Cerebellar nuclear complex (tissue), 1 donor: ENCODE measurements at places on chromosomes 6 and 20.

DNA sequence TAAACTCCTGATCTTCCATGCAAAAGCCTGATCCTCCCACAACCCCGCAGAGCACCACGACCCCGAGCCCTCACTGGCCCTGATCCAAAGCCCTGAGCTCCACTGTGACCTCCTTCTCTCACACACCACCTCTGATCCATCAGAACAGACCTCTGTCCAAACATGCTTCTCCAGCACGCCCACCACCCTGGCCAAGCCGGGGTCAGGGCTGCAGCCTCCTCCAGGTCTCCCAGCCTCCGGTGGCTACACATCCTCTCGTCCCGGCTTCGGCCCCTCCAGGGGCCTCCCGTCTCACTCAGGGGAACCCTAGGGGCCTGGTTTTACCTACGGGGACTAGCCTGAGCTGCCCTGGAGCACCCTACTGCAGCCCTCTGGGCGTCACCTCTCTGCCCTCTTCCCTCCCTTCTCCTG, 49.1 kb downstream of the FOXF2 start:
- no peak for DNase-seq

DNA sequence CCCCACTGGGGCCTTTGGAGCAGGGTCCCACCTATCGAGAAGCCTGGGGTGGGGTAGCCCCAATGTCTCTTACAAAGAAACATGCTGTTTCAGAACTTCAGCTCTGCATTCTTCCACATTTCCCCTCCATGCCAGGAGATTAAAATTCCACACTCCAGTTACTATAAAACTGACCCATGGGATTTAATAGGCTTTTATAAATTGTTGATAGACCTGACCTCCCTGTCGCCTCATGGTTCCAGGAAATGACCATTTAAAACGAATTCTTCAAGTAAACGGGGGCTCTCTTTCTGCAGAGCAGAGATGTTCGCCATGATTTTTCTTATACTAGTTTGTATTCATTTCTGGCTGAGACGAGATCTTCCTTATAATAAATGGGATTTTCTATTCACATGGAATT, 19.3 kb downstream of the RIN2 start:
- no peak for DNase-seq

DNA sequence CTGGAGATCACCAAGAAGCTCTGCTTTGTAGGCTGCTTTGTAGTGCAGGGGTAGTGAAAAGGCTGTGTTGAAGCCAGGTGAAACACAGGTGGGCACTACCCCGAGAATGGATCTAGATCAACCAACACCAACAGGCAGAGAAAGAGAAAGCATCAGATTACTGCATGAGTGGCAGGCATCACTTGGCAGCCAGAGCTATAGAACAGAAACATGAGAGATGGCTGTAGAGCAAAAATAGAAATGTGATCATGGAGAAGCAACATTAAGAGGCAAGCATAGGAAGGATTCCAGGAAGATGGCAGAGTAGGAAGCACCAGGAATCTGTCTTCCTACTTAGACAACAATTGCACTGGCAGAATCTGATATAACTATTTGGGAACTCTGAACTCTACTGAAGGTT, 311.1 kb upstream of the TCF21 start:
- DNase-seq: no peak

- DNase-seq: no peak
Measured at GRCh38 chr6:294656-295565, 2.6 kb downstream of the DUSP22 start.

DNA sequence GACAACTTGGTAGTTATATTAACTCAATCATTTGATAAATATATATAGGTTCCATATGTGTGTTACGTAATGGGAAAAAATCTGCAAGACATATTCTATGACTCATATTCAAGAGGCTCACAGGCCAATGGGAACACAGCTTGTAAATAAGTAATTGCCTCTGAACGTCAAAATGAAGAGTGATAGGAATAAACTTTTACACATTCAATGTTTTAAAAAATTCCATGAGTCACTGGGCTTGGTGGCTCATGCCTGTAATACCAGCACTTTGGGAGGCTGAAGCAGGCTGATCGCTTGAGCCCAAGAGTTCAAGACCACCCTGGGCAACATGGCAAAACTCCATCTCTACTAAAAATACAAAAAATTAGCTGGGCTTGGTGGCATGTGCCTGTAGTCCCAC, 209.4 kb upstream of the MCHR2 start:
- no peak for DNase-seq

- no peak for DNase-seq
Measured at GRCh38 chr20:56223352-56223751, 25.2 kb upstream of the MC3R start.

DNA sequence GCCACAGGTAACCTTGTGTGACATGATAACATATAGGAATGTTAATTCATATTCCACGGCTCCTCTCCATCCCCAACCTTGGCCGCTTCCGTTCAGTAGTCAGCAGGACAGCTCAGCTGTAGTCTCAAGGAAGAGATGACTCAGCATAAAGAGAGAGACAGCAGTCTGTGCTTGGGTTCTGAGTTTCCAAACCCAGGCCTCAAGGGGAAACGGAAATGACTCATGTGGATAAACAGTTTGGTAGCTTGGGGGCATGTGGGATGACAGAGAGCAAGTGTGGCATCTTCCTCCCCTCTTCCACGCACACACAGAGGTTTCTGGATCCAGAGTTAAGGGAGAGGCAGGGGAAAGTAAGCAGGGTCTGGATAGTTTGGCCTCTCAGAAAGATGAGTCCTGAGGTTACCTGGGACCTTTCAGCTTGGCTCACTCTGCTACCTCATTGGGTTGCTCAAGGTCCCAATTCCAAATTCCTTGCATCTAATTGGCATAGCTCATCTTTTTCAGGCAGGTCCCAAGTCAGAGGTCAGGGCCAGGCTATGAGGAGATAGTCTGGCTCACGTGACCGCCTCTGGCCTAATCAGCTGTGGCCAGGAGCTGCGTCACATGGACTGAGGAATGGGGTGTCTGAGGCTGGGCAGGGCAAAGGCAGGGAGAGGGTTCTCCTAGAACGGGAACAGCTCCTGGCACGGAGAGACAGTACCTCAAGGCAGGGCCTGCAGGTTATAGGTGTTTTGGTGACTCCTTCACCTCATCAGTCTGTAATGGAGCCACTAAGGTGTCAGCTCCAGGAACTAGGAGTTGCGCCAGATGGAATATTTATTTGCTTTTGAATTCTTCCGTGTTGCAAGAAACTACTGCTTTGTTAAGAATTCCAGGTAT, 36.5 kb upstream of the MLN start:
- no peak for DNase-seq

- DNase-seq: no peak
Measured at GRCh38 chr6:84332139-84333034, 104.9 kb upstream of the CEP162 start.

DNA sequence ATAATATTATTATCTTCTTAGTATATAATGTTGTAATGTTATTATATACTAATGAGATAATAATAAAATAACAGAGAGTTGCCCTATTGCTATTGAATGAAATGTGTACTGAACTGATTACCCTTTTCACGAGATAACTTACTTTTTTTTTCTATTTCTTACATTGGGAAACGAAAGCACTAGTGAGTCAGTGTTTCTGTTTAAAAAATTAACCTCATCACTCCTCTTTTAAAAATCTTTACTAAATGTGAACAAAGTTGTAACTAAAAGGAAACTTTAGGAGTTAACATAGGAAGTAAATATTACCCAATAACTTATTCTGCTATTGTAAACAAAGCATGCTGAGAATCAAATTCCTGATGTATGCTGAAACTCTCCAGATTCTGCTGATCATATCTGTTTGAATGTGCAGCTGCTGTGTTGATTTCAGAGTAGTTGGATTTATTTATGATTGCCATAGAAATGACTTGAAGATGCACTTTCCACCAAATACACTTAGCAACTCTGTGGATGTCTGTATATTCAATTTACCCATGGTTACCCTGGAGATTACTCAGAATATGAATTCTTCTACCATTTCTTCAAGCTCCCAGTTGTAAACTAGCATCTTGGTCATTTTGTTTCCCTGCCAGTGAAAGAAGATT, 523.4 kb downstream of the TENT5A start:
- no peak for DNase-seq

DNA sequence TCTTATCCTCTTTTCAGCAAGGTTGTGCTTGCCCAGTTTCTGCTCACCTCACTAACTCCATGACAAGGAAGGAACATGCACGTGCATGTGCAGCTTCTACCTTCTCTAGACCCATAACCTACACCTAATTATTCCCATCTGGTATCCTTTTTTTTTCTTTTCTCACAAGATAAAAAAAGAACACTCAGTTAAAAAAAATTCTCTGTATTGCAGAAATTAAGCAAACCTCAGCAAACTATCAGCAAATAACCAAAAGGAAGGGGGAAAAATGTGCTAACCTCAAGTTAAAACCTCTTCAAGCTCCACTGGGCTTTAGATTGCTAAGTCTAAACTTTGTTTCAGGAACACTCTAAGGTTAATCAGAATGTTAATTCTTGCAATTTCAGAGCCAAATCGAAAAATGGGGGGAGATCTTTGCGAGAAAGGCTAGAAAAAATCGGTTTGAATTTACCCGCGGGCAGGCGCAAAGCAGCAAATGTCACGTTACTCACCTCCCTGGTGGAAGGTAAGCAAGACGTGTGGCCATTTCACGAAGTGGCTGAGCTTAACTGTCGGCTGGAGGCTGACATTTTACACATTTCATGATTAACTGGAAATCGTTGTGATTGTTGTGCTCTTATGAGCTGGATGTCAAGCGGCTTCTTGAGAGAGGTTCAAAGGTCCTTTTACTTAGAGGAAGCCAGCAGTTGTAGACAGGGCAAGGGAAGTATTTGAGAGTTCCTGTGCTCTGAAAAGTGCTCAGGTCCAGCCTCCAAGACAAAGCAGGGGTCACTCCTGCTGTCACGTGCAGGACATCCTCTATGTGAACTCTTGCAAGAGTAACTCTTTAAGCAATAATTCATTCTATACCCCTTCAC, 19.1 kb downstream of the TFAP2B start:
- DNase-seq: no peak

GRCh38 chr6:96330884-96331283, 190.7 kb upstream of the UFL1 start:
- no peak for DNase-seq

GRCh38 chr6:139030228-139030963, 1.9 kb downstream of the ABRACL start:
- no peak for DNase-seq

DNA sequence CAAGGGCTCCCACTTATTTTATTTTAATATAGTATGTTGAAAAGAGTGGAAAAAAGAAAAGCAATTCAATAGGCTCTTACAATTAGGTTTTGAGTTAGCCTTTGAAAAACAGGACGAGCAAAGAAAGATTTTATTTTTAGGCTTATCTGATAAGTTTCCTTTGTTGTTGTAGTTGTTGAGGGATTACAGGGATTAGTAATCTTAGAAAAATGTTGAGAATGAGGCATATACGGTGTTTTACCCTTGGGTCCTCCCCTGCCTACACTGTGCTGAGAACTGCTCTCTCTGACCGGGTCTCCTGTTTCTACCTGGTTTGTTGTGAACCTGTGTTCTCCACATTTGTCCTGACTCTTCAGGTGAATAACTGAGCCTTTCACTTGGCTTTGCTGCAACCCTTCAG, 16.7 kb downstream of the TRAPPC3L start:
- no peak for DNase-seq

DNA sequence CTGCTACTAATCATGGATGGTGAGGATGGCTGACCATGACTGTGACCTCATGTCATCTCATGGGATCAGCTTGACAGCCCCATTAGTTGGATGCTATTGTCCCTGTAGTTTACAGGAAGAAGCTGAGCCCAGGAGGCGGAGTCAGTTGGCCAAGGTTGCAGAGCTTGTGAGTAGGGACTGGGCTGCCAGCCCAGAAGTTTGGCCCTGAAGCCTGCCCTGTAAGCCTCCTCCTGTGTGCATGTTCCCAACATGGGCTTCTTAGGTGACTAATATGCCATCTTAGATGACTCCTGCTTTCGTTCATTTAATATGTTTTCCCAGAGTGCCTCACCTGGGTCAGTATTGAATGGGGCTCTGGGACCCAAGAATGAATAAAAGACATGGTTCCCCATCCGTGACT, 6.9 kb downstream of the EDN3 start:
- DNase-seq: no peak

DNA sequence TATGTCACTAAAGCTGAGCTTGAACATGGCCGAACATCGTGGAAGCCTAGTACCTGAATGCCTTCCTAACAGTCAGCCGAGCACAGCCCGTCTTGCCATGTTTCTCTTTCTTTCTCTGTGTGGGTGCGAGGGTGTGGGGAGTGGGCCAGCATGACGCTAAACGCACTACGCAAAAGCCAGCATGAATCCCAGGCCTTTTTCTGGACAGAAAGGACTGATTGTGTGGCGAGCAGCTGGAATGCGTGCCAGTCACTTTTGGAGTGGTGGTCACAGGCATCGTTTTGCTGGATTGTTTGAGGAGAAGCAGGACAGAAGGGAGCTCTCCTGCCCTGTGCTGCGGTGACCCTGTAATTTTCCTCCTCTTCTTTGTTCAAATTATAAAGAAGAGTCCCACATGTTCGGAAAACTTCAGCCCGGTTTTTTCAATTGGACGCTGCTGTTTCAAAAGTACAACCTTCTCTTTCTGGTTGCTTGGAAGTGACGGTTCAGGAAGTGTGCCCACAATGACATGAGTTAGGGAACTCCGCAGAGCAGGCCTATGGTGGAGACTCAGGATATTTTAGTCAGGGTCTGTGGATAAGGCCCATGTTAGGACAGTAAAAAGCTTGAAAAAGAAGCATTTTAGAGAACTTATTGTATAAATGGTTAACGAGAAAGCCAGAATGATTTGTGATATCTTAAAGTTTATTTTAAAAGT, 54.3 kb downstream of the PDE7B start:
- DNase-seq: no peak

DNA sequence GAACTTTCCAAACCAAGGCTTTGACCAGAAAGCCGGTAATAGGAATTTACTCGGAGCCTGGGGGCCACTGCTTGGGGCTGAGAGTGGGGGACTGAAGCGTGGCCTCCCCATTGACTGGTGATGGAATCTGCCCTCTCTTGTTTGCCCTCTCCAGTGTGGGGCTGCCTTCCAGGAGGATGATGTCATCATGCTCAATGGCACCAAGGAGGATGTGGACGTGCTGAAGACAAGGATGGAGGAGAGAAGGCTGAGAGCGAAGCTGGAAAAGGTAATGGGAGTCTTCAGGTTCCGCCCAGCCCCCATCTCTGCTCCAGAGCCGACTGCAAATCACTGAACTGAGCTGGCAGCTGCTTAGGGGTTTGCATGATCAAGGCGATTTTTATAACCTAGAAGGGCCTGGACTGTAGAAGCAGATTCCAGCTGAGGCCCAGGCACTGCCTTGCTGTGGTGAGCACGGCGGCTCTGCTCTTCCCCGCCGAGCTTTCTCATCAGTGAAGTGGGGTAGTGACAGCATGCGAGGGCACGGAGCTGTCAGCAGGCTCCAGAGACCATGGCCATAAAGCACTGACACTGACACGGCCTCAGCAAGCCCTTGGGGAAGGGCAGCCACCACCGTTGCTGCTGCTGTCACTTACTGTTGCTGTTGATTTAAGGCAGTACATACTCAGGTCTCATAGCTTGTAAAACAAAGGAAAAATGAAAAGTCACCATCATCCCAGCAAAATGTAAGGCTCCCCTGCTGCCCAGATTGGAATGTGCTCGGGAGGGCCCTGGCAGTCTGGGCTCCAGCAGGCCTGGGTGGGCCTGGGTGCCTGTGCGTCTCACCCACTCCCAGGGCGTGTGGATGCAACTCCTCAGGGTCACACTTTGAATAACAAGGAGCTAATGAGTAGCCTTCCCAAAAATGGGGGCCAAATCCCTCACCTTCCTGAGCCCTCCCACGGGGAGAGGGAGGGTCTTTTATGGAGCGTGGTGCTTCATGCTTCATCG, 11.1 kb upstream of the FAM209A start:
- DNase-seq: no peak
